Mammary epithelial cell (primary cell): ENCODE measurements at places on chromosomes 11 and 22. TPM values are rescaled to one million over a fixed set of nuclear protein-coding genes. Genes with fewer than 3 reads are reported as not detected.
A peak's percentile ranks its signal among the peaks of the same experiment; 100 is the strongest.

- no peak for DNase-seq
Measured at GRCh38 chr11:70952191-70952590, 300.2 kb downstream of the SHANK2 start.

GRCh38 chr22:23484651-23485050 lies 95.4 kb downstream of the IGLL1 start:
- no peak for DNase-seq

DNA sequence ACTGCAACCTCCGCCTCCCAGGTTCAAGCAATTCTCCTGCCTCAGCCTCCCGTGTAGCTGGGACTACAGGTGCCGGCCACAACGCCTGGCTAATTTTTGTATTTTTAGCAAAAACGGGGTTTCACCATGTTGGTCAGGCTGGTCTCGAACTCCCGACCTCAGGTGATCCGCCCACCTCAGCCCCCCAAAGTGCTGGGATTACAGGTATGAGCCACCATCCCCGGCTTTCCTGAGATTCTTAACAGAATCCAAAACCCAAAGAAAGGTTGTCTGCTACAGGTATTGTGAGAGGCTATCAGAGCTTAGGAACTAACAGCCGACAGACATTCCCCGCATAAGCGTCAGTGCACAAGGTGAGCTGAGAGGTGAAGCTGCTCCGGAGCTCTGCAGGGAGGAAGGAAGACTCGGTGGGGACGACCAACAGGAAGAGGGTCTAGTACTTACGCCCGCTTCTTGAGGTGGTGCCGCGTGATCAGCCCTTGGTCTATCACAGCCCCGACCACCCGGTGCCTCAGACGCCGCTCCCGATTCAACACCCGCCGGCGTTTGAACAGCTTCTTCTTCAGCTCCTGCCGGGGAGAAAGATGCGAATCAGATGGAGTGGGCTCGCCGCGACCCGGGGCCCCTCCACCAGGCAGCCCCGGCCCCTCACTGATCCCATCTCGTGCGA lies 470 bp downstream of the C11orf98 start:
- DNase-seq, result peak; percentile 73

DNA sequence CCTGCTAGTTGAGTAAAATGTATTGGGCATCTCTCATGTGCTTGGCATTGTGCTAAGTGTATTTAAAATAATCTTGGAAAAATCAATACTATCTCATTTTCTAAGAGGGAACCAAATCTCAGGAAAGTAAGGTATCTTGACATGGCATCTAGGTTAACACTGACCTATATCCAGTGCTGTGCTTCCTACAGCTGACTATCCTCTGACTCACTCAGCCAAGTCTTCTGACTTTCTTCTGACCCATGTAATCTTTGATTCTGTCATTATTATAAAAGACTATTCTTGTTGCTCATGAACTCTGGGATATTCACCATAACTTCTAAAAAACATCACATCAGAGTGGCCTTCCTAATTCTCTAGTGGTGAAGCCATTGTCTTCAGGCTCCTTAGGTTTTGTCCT lies 304.1 kb upstream of the TENM4 start:
- peak; percentile 12 for DNase-seq

DNA sequence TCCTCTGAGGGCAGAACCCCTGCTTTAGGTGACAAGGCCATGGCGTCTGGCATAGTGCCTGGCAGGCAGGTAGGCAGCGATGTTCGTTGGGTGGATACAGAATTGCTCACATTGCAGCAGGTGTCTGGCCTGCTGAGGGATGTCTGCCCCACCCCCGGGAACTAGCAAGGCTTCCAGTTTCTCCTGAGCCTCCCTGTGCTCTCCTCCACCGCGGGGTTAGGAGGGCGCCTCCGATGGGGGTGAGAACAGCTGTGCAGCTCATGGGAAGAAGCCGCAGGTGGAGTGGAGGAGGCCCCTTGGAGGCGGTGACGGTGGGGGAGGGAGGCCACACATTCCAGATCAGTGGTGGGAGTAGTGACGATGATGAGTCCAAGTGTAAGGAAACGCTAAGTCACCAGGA lies 48.3 kb upstream of the JAM3 start:
- no peak for DNase-seq

DNA sequence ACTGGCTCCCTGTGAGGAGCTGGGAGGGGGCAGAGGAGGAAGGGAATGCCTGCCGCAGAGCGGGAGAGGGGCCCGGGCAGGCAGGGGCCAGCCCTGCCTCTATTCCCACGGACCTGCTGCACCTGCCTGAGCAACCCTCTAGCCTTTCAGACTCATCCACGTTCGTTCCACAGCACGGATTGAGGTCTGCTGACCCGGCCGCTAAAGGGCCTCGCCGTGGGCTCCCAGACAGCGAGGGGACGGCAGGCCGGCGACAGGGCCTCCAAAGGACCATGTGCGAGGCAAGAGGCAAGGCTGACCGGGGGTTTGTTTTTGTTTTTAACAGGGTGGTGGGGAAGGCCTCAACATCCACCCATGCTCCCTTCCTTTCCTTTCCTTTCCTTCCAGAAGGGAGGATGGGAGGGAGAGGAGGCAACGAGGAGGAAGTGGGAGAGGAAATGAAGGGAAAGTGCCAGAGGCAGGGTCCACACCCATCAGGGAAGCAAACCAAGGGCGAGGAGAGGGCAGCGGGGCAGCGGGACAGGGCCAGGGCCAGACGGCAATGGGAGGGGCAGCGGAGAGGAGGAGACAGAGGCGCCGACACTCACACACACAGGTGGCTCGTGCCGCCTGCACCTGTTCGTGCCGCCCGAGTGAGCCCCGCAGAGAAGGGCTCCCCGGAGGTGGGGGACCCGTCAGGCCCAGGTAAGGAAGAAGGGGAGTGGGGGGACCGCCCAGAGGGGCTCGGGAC lies 7.5 kb downstream of the LRFN4 start:
- no peak for DNase-seq

GRCh38 chr11:47616726-47617416 lies 22.7 kb upstream of the C1QTNF4 start:
- peak; percentile 28 for DNase-seq

DNA sequence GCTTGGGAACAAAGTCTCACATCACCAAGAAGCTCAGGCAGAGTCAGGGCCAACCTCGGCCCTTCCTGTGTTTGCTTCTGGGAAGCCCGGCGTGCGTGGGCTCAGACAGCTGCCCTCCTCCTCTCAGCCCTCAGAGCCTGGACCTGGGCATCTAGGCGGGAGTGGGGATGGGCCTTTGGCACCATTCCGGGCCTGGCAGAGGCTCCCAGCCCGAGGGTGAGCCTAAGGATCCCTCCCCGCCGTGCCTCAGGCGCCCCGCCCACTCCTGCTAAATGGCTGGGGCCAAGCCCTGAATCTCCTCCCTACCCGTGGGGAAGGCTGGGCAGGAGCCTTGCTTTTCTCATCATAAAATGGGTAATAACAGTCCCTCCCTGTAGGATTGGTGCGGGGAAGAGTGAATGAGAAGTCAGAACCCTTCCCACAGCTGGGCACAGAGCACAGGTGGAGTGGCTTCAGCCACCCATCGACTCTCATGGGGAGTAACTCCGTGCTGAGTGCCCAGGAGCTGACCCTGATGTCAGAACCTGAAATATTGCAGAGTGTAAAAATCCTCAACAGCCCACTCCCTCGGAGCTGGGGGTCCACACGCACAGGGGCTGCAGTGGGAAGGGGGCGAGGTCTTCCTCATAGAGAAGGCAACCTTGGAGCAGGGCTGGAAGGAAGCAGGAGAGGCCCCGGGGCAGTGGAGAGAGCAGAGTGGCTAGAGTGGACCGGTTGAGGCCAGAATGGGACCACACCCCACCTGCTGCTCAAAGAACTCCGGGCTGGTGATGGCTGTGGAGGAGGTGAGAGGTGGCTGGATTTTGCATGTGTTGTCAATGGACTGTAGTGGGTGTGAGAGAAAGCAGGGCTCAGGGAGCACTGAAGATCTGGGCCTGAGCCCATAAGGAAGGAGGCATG lies 18.8 kb upstream of the CDKN1C start:
- DNase-seq, result no peak

GRCh38 chr11:17206463-17206862 lies 1.3 kb downstream of the PIK3C2A start:
- DNase-seq, result peak; percentile 3

DNA sequence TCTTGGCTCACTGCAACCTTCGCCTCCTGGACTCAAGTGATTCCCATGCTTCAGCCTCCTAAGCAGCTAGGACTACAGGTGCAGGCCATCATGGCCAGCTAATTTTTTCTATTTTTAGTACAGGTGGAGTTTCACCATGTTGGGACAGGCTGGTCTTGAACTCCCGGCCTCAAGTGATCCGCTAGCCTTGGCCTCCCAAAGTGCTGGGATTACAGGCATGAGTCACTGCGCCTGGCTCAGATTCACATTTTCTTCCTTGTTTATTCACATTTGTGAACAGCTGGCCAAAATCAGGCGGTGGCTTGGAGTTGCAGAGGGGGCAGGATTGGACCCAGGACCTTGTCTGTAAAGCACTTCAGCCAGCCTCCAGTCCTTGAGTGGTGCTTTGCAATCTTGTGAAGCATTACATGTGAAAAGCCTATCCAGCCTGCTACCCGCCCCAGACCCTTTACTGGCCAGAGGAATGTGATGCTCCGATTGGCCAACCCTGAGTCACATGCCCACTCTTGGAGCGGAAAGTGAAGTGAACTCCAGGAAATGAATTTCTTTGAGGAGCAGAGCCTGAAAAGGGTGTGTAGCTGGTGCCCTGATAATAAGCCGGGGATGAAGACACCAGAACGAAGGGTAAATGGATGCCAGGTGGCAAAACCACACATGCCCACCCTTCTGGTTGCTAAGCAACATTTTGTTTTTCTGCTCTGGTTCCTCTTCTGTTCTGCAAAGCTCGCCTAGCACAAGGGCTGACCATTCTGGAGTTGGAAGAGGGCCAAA lies 62.6 kb upstream of the PTPRJ start:
- no peak for DNase-seq

DNA sequence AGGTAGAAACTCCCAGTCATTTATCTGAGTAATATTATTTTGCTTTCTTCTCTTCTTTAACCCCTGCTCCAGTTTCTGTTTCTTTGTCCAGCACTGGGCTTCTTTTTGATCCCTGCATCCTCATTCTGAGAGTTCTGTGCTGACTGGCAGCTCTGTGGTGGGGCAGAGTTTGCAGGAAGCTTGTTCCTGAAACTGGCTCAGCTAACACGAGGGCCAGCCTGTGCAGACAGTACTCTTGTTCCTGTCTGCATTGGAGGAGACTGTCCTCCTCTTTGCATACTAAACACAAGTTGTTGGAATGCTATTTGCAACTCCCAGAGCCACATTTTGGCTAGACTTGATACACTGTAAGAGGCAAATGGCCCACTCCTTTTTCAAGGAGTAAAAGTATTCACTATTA lies 93.1 kb upstream of the HORMAD2 start:
- no peak for DNase-seq

GRCh38 chr11:122183933-122184332 lies 67.9 kb upstream of the BLID start:
- DNase-seq, result no peak

Gene RFPL1
- polyA plus RNA-seq, result not detected

Gene RGL4
- polyA plus RNA-seq, result not detected

Gene APOBEC3G
- polyA plus RNA-seq, result 50.7 TPM

Gene PATE4
- polyA plus RNA-seq, result not detected

Gene SLC35C1
- 10.5 TPM for polyA plus RNA-seq
